NCI-H1694 (cell line): ENCODE measurements at places on chromosomes 13 and 19.

DNA sequence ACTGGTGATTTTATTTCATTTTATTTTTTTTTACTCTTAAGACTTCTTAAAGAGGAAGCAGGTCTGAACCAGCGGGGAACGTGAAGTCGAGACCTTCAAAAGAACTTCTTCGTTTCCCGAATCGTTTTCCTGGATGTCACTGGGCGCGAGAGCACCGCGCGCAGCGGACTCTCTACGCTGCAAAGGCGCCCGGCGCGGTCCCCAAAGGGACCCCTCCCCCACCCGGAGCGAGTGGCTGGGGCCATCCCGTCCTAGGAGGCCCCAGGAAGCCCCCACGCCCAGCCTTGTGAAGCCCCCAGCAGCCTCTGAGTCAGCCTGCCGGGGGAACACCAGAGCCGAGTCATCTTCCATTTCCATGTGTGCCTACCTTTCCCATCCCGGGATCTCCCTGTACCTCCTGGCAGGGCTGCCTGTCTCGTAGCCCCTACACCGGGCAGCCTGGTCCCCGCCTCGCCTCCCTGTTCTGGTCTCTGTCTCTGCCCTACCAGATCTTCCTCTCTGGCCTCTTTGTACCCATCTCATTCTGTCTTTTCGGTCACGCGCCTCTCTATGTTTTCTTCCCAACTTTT, 608 bp downstream of the CD70 start:
- no peak for DNase-seq

DNA sequence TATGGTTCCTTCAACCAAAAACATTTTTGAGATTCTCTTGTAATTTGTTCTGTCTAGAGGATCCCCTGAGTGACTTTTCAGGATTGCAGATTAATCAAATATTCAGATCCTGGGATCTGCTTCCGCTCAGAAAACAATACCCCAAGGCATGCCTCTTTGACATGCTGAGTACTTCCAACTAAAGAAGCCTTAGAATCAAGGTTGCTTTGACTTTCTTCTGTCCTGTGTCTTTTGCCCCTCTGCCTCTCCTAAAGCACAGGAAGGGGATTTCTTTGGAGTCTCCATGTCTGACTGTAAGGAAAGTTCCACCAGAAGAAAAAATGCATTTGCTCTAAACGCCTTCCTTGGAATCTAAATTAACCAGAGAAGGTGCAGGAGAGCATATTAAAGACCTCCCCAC, 431.5 kb downstream of the FGF14 start:
- DNase-seq = no peak

DNA sequence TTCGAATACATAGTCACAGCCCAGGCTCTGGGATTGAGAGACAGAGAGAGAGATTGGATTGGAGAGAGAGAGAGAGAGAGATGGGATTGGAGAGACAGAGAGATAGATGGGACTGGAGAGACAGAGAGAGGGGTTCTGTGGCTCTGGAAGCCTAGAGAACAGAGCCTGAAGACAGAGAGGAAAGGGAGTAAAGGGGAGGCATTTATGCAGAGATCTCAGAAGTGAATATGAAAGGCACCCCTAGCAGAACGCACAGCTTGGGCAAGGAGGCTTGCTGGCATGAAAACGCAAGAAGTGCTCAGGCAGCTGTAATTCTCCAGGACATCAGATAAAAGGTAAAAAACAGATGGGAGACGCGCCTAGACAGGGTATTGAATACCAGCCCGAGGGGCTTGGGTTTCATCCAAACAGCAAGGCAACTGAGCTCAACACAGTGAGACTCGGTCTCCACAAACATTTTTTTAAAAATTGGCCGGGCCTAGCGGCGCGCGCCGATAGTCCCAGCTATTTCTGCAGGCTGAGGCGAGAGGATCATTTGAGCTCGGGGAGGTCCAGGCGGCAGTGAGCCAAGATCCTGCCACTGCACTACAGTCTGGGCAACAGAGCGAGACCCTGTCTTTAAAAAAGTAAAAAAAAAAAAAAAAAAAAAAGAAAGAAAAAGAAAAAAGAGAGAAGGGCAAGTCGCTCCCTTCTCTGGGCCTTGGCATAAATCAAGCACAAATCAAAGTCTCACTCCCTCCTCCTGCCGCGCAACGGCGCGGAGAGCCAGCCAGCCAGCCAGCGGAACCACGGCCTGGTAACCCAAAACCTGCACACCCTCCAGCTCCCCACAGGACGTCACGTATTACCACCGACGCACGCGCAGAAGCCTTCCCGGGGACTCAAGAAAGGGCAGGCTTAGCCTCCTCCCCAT, 774 bp upstream of the PPP2R1A start:
- peak; percentile 49 for DNase-seq

- no peak for DNase-seq
Measured at GRCh38 chr19:10979951-10980381, 19.1 kb downstream of the SMARCA4 start.

DNA sequence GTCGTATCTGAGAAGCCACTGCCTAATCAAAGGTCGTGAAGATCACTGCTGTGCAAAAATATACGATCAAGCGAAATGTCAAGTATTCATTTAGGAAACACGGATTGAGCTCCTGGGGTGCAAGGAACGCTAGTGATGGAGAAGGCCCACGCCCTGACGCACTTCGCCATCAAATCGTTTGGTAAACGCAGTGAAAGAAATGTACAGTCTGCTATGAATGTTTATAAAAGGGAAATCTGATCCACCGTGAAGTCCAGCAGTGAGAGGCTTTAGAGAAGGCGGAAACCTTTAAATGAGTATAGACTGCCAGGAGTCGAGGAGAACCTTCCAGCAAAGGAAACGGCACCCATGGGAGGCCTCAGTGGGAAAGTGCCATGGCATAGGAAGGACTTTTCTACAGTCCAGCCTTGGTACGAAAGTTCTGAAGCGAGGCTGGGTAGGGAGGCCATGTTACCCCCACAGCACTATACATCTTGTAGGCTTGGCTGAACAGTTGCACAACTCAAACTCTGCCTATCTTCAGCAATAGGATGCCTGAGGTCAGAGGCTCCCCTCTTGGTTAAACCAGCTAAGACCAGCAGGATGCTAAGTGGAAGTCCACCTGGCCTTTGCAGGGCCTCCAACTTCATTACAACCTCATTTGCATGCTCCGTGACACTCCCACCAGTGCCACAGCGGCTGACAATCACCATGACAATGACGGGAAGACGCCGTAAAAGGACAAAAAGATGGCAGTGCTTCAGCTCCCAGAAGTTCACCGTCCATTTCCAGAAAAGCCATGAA, 20.4 kb downstream of the PCID2 start:
- DNase-seq = no peak

DNA sequence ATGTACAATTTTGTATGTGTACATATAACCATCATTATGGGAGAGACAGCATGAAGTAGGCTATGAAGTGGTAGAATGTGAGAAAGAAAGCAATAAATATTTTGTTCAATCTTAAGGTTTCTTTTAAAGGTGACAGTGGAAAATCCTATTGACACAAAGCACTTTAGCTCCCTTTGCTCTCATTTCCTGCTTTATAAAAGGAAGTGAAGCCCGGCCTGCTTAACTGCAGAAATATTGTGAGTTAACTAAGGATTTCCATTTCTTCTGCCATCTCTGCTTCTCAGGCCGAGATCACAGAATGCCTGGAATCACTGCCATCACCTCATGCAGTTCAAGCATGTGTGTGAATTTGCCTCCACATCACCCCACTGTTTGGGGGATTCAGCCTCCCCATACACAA, 83.5 kb downstream of the FRY start:
- DNase-seq = no peak

- DNase-seq = no peak
Measured at GRCh38 chr13:112333756-112334543, 42.2 kb upstream of the SPACA7 start.

DNA sequence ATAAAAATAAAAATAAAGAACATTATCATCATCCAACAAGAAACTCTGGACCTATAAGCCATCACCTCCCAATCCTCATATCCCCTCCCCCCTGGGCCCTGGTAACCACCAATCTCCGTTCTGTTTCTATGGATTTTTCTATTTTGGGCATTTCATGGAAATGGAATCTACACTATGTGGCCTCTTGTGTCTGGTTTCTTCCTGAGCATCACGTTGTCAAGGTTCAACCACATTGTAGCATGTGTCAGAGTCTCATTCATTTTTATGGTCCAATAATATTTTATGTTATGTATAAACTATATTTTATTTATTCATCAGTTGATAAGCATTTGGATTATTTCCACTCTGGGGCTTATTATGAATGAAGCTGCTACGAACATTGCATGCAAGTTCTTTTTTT, 26.9 kb downstream of the SULT2B1 start:
- no peak for DNase-seq

- DNase-seq = no peak
Measured at GRCh38 chr19:28103921-28104320, 1109.0 kb downstream of the UQCRFS1 start.

DNA sequence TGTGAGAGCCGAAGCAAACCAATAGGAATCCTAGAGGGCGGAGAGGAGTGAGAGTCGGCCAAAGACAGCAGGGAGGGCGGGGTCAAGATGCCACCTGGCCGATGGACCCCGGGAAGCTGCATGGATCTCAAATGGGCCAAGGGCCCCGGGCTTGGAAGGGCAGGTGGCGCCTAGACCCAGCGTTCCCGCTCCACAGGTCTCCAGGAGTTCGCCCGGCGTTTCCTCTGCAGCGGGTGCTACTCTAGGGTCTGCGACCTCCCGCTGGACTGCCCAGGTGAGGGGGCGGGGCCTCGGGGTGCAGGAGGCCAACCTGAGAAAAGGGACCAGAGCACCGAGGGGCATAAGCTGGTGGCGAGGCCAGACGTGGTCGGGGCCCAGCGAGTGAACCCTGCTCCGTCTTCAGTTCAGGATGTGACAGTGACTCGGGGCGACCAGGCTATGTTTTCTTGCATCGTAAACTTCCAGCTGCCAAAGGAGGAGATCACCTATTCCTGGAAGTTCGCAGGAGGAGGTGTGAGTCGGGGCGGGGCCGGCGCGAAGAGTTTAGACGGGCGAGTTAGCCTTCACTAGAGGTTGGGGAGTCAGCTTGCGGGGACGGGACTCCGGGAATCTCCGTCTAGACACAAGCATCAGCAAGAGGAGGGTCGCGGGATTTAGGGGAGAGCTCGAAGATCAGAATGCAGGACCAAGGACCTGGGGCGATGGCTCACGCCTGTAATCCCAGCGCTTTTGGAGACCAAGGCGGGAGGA, 9.9 kb downstream of the SPACA6 start:
- DNase-seq = no peak

DNA sequence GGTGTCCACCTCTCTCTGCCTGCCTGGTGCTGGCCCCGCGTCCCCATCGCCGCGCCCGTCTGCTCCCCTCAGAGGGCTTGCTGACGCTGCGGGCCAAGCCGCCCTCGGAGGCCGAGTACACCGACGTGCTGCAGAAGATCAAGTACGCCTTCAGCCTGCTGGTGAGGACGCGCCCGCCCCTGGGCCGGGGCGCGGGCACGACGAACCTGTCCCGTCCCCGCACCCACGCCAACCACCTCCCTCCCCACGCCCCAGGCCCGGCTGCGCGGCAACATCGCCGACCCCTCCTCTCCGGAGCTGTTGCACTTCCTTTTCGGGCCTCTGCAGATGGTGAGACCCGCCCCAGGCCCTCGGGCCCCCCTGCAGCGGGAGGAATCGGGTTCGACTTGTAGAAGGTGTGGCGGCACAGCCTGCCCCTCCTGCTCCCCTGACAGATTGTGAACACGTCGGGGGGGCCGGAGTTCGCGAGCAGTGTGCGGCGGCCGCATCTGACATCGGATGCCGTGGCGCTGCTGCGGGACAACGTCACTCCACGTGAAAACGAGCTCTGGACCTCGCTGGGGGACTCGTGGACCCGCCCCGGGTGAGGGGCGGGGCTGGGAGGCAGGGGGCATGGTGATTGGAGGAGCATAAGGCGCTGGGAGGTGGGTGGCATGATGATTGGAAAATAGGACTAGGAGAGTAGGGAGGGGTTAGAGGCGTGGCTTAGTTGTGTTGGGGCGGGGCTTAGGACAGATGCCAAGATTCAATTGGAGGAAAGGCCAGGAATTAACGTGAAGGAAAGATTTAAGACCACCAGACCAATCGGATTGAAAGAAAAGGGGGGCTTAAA, 6.6 kb downstream of the EPS8L1 start:
- DNase-seq = peak; percentile 52

- DNase-seq = no peak
Measured at GRCh38 chr19:35978832-35979365, 16.1 kb upstream of the SDHAF1 start.

DNA sequence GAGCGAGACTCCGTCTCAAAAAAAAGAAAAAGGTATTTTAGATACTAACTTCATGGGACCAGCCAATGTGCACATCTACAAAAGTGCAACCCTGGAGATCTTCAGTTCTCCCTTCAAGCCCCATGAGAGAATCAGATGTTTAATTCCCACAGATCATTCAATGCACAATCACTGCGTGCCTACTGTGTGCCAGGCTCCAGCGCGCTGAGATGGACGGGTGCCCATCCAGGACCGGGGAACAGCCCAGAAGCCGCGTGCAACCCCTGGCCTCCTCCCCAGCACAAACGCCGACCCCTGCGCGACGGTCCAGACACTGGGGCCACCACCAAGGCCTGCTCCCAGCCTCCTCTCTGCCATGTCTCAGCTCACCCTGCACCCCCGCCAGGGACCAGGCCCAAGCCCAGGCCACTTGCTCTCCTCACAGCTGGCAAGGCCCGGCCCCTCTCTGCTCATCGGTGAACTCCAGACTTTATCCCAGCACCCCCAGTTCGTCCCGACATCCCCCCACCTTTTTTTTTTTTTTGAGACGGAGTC, 5.3 kb downstream of the BTBD2 start:
- no peak for DNase-seq

DNA sequence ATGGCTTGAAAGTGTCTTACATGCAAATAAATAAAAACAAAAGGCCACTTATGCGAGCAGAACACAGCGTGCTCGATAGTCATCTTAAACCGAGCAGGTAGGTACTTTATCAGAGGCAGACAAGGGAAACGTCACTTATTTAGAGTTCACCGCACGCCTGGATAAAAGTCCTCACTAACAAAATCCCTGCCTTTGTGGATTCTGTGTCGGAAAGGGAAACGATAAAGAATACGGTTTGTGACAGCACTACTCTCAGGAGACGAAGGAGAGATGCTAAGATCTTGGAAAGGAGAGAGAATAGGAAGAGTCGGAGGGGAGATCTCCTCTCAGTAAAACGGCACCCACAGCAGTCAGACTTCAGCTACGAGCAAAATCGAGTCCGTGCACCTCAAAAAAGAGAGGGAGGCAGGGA, 581 bp downstream of the RCBTB1 start:
- no peak for DNase-seq

GRCh38 chr19:43525836-43526771, 897 bp downstream of the ETHE1 start:
- no peak for DNase-seq

- no peak for DNase-seq
Measured at GRCh38 chr19:44346556-44346955, 9.9 kb downstream of the ZNF112 start.

GRCh38 chr19:38386971-38387549, 774 bp downstream of the GGN start:
- DNase-seq = no peak

DNA sequence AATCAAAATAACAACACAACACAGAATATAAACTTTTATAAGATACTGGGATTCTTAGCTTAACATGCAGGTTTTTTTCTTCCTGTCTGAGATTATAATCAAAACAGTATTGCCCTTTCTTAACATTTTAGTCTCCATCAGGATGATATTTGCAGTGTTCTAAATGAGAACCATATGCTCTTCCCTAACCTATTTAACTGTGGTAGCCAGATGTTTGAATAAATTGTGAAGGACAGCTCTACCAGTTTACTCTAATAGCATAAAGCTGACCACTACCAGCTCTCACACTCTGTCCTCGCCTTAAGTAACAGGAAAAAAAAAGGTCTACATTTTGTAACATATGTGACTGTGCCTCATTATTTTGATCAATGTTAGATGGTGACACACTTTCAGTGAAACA, 618.7 kb upstream of the SGCG start:
- DNase-seq = no peak

- no peak for DNase-seq
Measured at GRCh38 chr13:76886005-76886291, 257 bp downstream of the KCTD12 start.
